ENCODE measurements at places on chromosomes 3 and 15. TPM values are rescaled to one million over a fixed set of nuclear protein-coding genes. Genes with fewer than 3 reads are reported as not detected.

DNA sequence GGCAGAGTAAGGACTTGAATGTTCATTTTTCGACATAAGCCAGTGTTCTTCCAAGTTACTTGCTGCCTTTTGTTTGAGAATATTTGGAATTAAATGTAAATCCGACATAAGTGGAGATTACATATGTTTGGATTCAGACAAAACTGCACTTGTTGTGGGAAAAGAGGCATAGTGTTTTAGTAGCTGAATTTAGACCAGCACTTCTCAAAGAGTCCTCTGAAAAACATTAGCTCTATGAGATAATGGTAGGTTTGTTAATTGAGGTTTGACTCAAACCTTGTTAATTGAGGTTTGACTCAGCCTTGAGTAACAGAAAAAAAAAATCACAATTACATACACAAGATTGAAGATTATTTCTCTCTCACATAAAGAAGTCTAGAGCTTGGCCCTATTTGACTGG lies 132.5 kb downstream of the NSUN3 start:
- no peak for DNase-seq

- DNase-seq = no peak
Measured at GRCh38 chr3:41102053-41102556, 97.2 kb upstream of the CTNNB1 start.

Gene GOLGA8A
- polyA plus RNA-seq = 126 TPM

Gene CD86
- polyA plus RNA-seq = 1.3 TPM

Gene ADGRG7
- polyA plus RNA-seq = not detected

Gene GOLGA6L7
- polyA plus RNA-seq = 0.52 TPM

Gene TAMM41
- 19.6 TPM for polyA plus RNA-seq
